ENCODE measurements at places on chromosomes 1 and 21.

- peak; percentile 80 for DNase-seq
Measured at GRCh38 chr1:7752512-7753417, 18.3 kb upstream of the VAMP3 start.

- no peak for DNase-seq
Measured at GRCh38 chr1:234164098-234164709, 209.1 kb upstream of the COA6 start.

- DNase-seq, result no peak
Measured at GRCh38 chr1:94070865-94071264, 50.1 kb downstream of the ABCA4 start.

DNA sequence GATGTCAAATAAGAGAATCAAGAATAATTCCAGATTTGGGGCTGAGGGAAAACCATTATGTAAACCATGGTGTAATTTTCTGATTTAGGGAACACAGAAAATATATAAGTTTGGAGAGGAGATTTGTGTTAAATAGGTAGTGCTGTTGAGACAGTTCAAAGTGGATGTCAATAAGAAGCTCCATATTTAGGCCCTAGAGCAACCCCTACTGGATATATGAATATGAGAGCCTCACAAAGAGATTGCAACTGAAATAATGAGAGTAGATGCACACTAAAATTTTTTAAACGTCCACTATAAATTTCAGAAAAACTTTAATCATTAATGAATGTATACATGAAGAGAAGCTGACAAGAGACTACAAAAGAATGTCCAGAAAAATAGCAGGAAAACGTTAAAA lies 1447.8 kb upstream of the PRMT6 start:
- DNase-seq, result no peak

- DNase-seq, result no peak
Measured at GRCh38 chr1:2629627-2630497, 3.0 kb downstream of the MMEL1 start.

GRCh38 chr21:44353191-44353970 lies at the start of gene TRPM2:
TRPM2 (plus strand) TSS chr21:44353621; CDS start chr21:44353701, 80 bp downstream.
- peak; percentile 73 for DNase-seq

GRCh38 chr1:92795166-92795565 lies 10.3 kb upstream of the EVI5 start:
- no peak for DNase-seq

- no peak for DNase-seq
Measured at GRCh38 chr1:47179988-47180563, 9.8 kb downstream of the PDZK1IP1 start.

GRCh38 chr1:245641384-245641783 lies 486.6 kb downstream of the KIF26B start:
- no peak for DNase-seq

DNA sequence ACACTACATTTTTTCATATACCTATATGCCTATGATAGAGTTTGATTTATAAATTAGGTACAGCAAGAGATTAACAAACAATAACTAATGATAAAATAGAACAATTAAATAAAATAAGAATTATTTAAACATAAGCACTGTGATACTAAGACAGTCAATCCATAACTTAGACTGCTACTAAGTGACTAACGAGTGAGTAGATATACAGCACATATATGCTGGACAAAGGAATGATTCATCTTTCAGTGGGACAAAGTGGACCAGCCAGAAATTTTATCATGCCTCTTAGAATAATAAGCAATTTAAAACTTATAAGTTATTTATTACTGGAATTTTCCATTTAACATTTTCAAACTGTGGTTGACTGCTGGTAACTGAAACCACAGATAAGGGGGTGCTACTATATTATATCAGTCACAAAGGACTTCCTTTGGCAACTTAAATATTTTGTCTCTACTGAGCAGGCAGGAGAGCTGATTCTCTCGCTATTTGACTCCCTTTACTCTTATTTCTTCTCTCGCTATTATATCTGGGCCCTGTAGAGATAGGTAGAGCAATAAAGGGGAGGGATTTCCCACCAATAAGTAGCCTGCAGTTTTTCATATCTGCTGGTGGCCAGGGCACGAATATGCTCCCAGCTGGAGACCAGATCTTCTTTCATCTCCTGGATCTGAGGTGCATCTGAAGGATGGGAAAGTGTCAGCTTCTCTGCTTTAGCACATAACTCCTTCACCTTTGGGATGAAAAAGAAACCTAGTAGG lies 10.8 kb downstream of the SPTA1 start:
- no peak for DNase-seq

- DNase-seq, result no peak
Measured at GRCh38 chr1:6832531-6833188, 47.4 kb downstream of the CAMTA1 start.

Measured in Peyer's patch (tissue), 4 donors.